Fibroblast of skin of left quadriceps (primary cell): ENCODE measurements at places on chromosomes 7 and 10.

GRCh38 chr10:22500656-22501340 is 155.5 kb downstream of the SPAG6 start:
- no peak for DNase-seq

DNA sequence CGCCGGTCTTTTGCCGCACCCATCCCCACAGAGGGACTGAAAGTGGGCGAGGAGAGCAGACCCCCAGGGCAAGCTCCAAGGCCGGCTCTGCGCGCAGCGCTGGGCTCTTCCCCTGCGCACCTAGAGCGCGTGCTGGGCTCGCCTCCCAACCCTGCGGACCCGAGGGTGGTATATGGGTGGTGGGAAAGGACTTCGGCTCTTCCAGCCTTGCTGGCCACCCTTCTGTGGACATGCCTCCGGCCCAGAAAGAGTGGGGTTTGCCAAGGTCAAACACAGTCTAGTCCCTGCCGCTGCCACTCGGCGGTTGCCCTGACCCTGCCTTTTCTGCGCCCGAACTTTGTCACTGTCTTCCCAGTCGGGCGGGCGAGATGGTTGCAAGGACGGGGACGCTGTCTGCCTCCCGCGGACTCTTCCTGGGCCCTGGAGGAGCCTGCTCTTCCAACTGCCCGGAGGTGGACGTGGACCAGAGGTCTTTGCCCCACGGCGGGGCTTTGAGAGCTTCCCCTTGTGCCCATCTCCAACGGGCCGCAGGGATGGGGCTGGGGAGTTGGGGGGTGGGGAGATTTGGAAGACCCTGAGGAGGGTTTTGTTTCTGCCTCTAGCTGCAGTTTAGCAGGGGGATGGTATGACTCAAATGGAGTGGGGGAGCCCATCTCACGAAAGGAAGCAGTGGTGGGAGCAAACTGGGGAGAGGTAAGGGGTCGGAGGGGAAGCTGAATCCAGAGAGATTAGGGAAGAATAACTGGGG is 1.5 kb downstream of the ADCY1 start:
- no peak for DNase-seq

DNA sequence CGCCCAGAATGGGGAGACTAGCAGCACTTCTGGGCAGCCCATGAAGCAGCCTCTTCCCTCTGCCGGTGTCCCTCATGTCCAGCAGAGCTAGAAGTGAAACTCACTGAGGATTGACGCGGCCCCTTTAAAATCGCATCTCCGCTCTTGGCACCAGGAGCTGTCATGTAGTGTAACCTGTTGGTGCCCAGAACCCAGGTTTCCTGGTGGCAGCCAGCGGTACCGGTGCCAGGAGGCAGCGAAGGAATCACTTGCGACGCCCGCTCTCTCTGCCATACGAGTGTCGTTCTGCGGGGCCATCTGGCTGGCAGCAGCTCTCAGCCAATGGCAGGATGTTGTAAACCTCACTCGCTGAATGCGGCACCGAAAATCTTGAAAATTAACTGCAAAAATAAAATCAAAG is 82.7 kb downstream of the CUX1 start:
- no peak for DNase-seq

DNA sequence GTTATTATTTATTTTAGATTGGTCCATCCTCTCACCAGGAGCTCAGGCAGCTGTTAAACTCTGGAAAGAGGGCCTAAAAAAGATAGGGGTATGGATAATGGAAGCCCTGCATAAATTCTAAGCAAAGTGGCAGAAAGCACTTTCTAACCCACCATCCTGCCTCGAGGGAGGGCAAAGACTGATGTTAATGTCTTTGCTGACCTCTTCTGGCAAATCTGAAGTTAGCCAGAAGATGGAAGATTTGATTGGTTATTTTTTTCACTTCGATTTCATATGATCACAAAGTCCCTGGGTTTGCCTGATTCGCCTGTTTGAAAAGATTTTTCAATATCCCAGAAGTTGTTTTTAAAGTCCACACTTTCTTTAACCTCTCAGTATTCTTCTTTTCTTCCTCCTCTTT is 24.8 kb downstream of the OR9A2 start:
- DNase-seq, result no peak

GRCh38 chr10:86209726-86210125 is 156.9 kb downstream of the GRID1 start:
- no peak for DNase-seq

DNA sequence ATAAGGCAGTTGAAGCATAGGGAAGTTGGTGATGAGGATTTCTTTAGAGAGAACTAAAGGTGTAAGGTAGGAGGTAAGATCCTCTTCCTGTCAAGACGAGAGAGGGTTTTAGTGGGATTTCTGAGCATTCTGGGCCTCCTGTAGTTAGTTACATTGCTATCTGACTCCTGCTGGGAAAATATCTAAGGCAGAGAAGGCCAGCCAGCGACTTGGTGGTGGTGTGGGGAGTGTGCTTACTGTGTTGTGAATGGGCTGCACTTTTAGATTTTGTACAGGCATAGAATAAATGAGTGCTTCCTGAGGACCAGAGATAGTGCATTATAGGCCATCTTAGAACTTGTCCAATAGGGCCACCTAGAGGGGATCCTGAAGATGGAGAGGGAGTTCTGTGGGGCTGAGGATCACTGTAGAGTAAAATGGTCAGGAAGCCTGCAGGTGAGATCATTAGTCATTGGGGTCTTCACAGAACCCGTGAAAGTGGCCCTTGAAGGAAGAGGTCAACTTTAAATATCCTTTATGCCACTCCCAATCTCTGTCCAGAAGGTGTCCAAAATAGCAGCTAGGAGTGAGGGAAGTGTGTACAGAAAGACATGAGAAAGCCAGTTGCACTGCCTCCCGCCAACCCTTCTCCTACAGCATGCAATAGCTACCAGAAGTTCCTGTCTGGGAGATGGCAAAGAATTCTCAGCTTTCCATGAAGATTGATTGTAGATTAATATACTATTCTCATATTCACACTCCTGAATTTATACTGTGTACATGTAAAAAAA is 266.6 kb downstream of the POLR1F start:
- DNase-seq, result peak; percentile 50
